Activated CD4-positive, alpha-beta T cell treated with anti-CD3 and anti-CD28 coated beads, Interleukin-2, amount 10 ng/mL, durations not matched to agents 24 days and 14 days (primary cell): ENCODE measurements at places on chromosomes 4 and X. TPM values are rescaled to one million over a fixed set of nuclear protein-coding genes. Genes with fewer than 3 reads are reported as not detected.

GRCh38 chr4:125620066-125620860 is 305.5 kb downstream of the FAT4 start:
- H3K27me3 ChIP-seq, result no peaks in the 10 kb centered on the region
- H3K27ac ChIP-seq, result no peak overlapping the region
- H3K36me3 ChIP-seq, result no peaks in the 10 kb centered on the region
- no peak for DNase-seq
- H3K4me3 ChIP-seq, result no peak overlapping the region
- no peaks in the 10 kb centered on the region for H3K4me1 ChIP-seq

GRCh38 chr4:52638717-52639116 is 20.4 kb downstream of the USP46 start:
- no peak overlapping the region for H3K27ac ChIP-seq
- no peaks in the 10 kb centered on the region for H3K36me3 ChIP-seq
- DNase-seq, result no peak
- H3K27me3 ChIP-seq, result peaks cover 2% of the 10 kb centered on the region
- no peak overlapping the region for H3K4me3 ChIP-seq
- H3K4me1 ChIP-seq, result peaks cover 18% of the 10 kb centered on the region

Gene ATP2B3
- total RNA-seq, result not detected in 2 replicates

Gene CT55
- not detected in 2 replicates for total RNA-seq

GRCh38 chr4:17251101-17251500 is 260.8 kb downstream of the QDPR start:
- H3K4me3 ChIP-seq, result no peak overlapping the region
- no peak overlapping the region for H3K27ac ChIP-seq
- peaks cover 9% of the 10 kb centered on the region for H3K27me3 ChIP-seq
- no peaks in the 10 kb centered on the region for H3K4me1 ChIP-seq

- no peak overlapping the region for H3K4me3 ChIP-seq
- no peak for DNase-seq
- no peaks in the 10 kb centered on the region for H3K27me3 ChIP-seq
- no peak overlapping the region for H3K27ac ChIP-seq
Measured at GRCh38 chr4:111605111-111605510, 540.1 kb upstream of the FAM241A start.

Gene SPON2
- 20.7 and 21.6 TPM in 2 replicates for total RNA-seq

GRCh38 chr4:78288327-78288726 is 231.2 kb downstream of the FRAS1 start:
- H3K27ac ChIP-seq, result no peak overlapping the region
- H3K4me3 ChIP-seq, result no peak overlapping the region
- H3K27me3 ChIP-seq, result peaks cover 6% of the 10 kb centered on the region
- H3K36me3 ChIP-seq, result no peaks in the 10 kb centered on the region

- no peak for DNase-seq
- no peak overlapping the region for H3K4me3 ChIP-seq
- H3K27ac ChIP-seq, result no peak overlapping the region
- no peaks in the 10 kb centered on the region for H3K27me3 ChIP-seq
- no peaks in the 10 kb centered on the region for H3K36me3 ChIP-seq
- peaks cover 3% of the 10 kb centered on the region for H3K4me1 ChIP-seq
Measured at GRCh38 chr4:118087366-118087765, 53.1 kb downstream of the NDST3 start.

DNA sequence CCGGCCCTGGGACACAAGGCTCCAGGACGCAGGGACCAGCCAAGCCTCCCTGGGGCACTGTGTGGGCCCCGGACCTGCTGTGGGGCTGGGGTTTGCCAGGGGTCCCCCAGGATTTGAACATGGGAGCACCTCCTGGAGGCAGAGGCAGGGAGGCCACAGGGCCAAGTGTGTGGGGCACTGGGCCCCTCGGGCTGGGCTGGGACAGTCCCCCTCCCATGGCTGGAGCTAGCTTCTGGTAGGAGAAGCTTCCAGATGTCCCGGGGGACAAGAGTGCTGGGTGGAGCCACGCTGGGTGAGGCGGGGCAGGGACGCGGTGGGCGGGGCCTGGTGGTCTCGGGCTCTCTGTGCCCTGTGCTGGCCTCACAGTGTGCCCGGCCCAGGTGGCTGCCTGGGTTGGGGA is 18.6 kb downstream of the FGFRL1 start:
- no peaks in the 10 kb centered on the region for H3K27me3 ChIP-seq
- peaks cover 9% of the 10 kb centered on the region for H3K4me1 ChIP-seq
- no peak for DNase-seq
- no peak overlapping the region for H3K27ac ChIP-seq
- no peak overlapping the region for H3K4me3 ChIP-seq
- H3K36me3 ChIP-seq, result peaks cover 6% of the 10 kb centered on the region

GRCh38 chr4:53962516-53963225 is 101.7 kb downstream of the CHIC2 start:
- no peaks in the 10 kb centered on the region for H3K27me3 ChIP-seq
- H3K36me3 ChIP-seq, result no peaks in the 10 kb centered on the region
- H3K4me3 ChIP-seq, result no peak overlapping the region
- no peak overlapping the region for H3K27ac ChIP-seq

DNA sequence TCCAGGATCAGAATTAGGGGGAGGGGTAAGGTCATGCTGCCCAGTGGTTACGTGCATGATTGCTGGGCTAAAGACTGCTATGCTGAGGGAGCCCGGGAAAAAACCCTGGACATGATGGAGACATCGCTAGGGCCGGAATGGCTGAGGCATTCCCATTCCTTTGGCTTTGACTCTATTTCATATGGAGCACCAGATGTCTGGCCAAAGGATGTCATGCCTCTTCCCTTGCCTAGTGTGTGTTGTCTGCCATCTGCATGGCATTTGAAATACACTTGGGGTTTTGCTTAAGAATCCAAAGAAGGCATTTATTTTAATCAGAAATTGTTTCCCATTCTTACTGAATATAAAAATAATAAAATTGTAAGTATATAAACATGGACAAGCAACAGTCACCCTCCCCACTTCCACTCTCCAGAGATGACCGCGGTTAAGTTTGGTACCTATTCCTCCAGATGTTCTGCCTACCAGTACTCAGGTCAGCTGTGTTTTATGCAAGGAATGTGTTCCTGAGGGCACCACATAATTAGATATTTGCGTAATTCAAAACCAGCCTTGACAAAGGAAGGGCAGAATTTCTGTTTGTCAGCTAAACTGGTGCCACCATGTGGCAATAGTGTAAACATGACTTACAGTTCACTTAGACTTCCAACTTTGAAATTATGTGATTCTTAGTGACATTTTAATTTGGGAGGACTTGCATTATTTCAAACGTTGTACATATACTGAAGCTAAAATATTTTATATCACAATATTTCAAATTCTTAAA is 105.9 kb downstream of the CT47B1 start:
- no peaks in the 10 kb centered on the region for H3K36me3 ChIP-seq
- H3K27me3 ChIP-seq, result no peaks in the 10 kb centered on the region
- H3K27ac ChIP-seq, result no peak overlapping the region

- DNase-seq, result no peak
- H3K4me1 ChIP-seq, result no peaks in the 10 kb centered on the region
- no peaks in the 10 kb centered on the region for H3K36me3 ChIP-seq
- no peak overlapping the region for H3K4me3 ChIP-seq
- H3K27me3 ChIP-seq, result peaks cover 1% of the 10 kb centered on the region
Measured at GRCh38 chr4:169137558-169137920, 127.5 kb upstream of the CBR4 start.

Gene ENOX2
- 13.9 and 17.0 TPM in 2 replicates for total RNA-seq

GRCh38 chr4:31236639-31237173 is 516.5 kb downstream of the PCDH7 start:
- no peak overlapping the region for H3K4me3 ChIP-seq
- H3K27me3 ChIP-seq, result no peaks in the 10 kb centered on the region
- no peak overlapping the region for H3K27ac ChIP-seq
- no peak for DNase-seq
- H3K4me1 ChIP-seq, result no peaks in the 10 kb centered on the region

Gene ZNF630
- total RNA-seq, result 0.19 and 0.33 TPM in 2 replicates

GRCh38 chrX:2819345-2820135 is 9.2 kb upstream of the GYG2 start:
- DNase-seq, result peak; percentile 56
- H3K27me3 ChIP-seq, result peaks cover 10% of the 10 kb centered on the region
- no peak overlapping the region for H3K27ac ChIP-seq
- no peaks in the 10 kb centered on the region for H3K36me3 ChIP-seq
- H3K4me3 ChIP-seq, result no peak overlapping the region
- H3K4me1 ChIP-seq, result peaks cover 6% of the 10 kb centered on the region

GRCh38 chr4:102616636-102617035 is 115.5 kb downstream of the NFKB1 start:
- DNase-seq, result peak; percentile 76
- H3K4me1 ChIP-seq, result peaks cover 68% of the 10 kb centered on the region
- peak overlapping the region; percentile 41 for H3K4me3 ChIP-seq

GRCh38 chr4:77052352-77052751 is 23.4 kb downstream of the CCNI start:
- peaks cover 3% of the 10 kb centered on the region for H3K4me1 ChIP-seq
- H3K27ac ChIP-seq, result no peak overlapping the region
- H3K27me3 ChIP-seq, result no peaks in the 10 kb centered on the region
- H3K4me3 ChIP-seq, result no peak overlapping the region
- peak; percentile 87 for DNase-seq

Gene SLITRK2
- not detected in 2 replicates for total RNA-seq

DNA sequence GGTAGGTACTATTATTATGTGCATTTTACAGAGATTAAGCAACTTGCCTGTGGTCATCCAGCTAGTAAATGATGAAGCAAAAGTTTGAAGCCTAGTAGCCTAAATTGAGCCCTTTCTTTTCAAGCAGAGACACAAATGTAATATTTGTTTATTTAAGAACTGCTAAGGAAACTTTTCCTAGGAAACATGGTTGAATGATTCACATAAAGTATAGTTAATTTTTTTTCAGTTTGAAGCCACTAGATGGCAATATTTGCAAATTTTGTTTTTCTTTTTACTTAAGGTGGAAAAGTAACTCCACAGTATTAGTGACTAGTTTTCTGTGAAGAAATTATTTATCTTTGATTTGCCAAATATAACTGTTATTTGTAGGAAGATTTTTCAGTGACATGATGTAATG is 52.8 kb upstream of the ANKRD17 start:
- peaks cover 1% of the 10 kb centered on the region for H3K27me3 ChIP-seq
- H3K36me3 ChIP-seq, result no peaks in the 10 kb centered on the region
- no peaks in the 10 kb centered on the region for H3K4me1 ChIP-seq
- H3K4me3 ChIP-seq, result no peak overlapping the region

Gene PPEF2
- 0.23 TPM in 1 of 2 replicates, not detected in the other for total RNA-seq

Gene NIPAL1
- 3.6 and 3.8 TPM in 2 replicates for total RNA-seq
